ENCODE measurements at places on chromosomes 3 and 15.
A peak's percentile ranks its signal among the peaks of the same experiment; 100 is the strongest.

DNA sequence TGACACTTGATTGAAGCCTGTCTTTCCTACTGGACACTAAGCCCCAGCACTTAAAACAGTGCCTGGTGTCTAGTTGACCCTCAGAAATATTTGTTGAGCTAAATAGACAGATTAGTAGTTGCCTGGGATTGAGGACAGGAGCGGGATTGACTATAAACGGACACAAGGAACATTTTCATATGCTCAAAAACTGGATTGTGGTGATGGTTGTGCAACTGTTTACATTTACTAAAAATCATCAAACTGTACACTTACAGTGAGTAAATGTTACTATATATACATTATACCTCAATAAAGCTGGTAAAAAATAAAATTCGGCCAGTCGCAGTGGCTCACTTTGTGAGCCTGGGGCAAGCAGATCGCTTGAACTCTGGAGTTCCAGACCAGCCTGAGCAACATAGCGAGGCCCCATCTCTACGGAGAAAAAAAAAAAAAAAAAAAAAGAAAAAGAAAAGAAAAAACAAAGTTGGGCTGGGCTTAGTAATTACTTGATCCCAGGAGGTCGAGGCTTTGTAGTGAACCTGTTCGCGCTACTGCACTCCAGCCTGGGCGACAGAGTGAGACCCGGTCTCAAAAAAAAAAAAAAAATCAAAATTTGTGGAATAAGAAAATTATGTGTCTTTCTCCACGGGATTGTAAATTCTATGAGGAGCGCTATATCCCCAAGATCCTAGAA is 632 bp upstream of the IDH3A start:
- DNase-seq, result peak; percentile 15

DNA sequence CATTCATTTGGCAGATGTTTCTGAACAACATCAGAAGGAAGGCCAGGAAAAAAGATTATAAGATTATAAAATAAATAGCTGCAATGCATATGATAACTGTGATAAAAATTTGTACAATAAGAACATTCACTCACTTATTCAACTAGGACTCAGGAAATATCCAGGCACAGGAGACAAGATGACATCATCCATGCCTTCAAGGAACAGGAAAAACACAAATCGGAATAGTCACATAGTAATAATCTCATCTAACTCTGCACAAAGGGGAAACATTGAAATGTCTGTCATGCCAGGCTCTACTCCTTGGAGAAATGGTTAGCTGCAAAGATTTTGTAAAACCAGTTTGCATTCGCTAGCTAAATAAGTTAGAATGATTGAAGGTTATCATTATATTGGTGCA is 233.5 kb upstream of the AGTR1 start:
- no peak for DNase-seq

DNA sequence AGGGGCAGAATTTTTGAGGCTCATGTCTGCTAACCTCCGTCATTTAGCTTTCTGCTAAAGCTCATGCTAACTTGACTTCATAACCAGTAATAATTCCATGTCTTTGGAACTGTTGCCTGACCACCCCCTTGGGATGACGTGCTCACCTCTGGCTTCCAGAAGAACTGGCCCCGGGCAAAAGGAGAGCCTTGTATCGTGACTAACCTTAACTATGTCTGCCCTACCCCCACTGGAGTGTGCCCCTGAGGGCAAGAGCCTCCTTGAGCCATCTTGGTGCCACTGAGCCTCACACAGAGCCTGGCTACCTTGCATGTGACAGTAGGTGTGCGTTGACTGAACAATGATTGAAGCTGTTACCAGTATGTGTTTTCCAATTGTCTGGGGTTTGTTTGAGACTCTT is 4.7 kb downstream of the LRRK1 start:
- no peak for DNase-seq

DNA sequence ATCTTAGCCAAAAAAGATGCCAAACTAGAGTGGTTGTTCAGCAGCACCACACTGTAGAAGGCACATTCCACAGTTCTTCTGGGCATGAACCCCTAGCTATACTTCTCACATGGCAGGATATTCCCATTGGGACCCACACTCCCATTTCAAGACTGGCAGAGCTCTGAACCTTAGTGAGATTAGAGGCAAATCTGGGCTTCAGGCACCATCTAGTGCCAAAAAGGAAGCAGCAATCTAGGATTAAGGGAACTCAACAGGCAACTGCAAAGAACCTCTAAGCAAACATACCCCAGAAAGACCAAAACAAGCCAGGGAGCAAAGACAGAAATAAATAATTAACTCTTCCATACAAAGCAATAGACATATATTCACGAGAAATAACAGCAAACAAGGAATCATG is 66.2 kb downstream of the TAFA4 start:
- no peak for DNase-seq

DNA sequence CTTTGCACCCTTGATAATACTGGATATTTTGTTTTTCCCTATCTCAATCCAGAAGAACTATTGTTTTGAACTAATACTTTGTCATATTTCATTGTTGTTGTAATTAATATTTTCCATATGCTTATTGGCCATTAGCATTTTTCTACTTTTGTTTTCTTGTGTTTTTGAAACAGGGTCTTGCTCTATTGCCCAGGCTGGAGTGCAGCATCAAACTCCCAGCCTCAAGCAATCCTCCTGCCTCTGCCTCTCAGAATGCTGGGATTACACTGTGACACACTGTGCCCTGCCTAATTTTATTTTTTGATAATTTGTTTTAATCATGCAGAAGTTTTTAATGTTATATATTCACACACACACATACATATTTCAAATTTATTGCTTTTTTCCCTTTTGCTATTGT is 3.4 kb upstream of the RPS27L start:
- no peak for DNase-seq

- no peak for DNase-seq
Measured at GRCh38 chr3:69044608-69045007, 7.5 kb downstream of the TMF1 start.

GRCh38 chr3:107452436-107452835 is 70.3 kb upstream of the BBX start:
- DNase-seq, result no peak

GRCh38 chr3:101542957-101543356 is 18.7 kb upstream of the TRMT10C start:
- DNase-seq, result no peak

DNA sequence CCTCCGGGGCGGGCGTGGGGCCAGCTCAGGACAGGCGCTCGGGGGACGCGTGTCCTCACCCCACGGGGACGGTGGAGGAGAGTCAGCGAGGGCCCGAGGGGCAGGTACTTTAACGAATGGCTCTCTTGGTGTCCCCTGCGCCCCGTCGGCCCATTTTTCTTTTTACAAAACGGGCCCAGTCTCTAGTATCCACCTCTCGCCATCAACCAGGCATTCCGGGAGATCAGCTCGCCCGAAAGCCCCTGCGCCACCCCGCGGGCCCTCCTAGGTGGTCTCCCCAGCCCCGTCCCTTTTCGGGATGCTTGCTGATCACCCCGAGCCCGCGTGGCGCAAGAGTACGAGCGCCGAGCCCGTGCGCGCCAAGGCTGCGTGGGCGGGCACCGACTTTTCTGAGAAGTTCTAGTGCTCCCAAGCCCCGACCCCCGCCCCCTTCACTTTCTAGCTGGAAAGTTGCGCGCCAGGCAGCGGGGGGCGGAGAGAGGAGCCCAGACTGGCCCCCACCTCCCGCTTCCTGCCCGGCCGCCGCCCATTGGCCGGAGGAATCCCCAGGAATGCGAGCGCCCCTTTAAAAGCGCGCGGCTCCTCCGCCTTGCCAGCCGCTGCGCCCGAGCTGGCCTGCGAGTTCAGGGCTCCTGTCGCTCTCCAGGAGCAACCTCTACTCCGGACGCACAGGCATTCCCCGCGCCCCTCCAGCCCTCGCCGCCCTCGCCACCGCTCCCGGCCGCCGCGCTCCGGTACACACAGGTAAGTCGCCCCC is at the start of gene THBS1:
THBS1 (plus strand) TSS at position 595 of the 757 bp plus-strand sequence. CDS start 779 bp downstream, outside the sequence.
- DNase-seq, result peak; percentile 96
